Muscle of back (tissue), 13 donors: ENCODE measurements at places on chromosomes 16 and 17.

DNA sequence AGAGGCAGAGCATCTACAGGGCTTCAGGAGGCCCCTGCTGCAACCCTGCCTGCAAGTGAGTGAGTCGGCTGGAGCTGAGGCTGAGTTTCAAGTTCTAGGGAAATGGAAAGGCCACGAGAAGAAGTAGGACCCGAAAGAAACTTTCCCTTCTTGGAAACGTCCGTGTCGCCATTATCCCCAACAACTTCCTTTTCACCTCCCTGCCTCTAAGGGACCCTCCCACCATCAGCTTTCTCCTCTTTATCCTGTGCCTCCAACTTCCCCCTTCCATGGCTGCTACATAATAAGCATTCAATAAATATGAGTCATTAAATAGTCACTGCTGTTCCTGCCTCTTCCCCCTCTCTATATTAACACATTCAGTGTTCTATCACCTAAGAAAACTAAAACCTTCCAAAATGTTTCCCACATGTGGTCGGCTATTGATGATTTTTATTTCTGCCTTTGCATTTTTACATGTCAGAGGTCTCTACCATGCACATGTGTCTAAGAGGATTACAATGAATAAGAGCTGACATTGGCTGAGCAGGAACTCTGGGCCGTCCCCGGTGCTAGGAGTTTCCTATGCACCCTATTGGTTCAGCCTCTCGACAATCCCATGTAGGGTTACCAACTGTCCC, 115.9 kb upstream of the TNRC6C start:
- DNase-seq = no peak

DNA sequence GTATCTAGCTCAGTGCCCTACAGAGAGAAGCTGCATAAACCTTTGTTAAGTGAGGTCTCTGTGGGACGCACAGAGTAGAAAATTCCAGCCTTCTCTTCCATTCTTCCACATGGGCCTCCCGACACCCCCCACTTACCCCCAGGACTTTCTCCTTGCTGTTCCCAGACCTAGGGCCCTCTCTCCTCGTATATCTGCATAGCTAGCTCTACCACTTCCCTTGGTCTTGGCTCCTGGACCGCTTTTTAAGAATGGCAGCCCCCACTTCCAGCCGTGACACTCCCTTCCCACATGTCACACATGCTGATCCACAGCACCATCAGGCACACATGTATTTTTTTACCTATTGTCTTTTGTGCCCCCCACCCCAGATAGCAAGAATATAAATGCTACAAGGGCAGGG, 16.7 kb upstream of the FOXJ1 start:
- no peak for DNase-seq

- DNase-seq = no peak
These were observed 2.3 kb upstream of the CHST6 start for GRCh38 chr16:75497558-75497957.

GRCh38 chr17:75241996-75242460, 19.4 kb downstream of the GGA3 start:
- no peak for DNase-seq

- DNase-seq = no peak
These were observed 510.6 kb downstream of the RBFOX1 start for GRCh38 chr16:7843261-7843660.

GRCh38 chr16:15879255-15879811, 9.1 kb downstream of the CEP20 start:
- no peak for DNase-seq

- no peak for DNase-seq
These were observed 114.5 kb upstream of the MAF start for GRCh38 chr16:79715061-79715460.

- DNase-seq = no peak
These were observed 120.3 kb upstream of the ADAMTS18 start for GRCh38 chr16:77555126-77555525.

- no peak for DNase-seq
These were observed 26.0 kb downstream of the CBFB start for GRCh38 chr16:67054901-67055300.

DNA sequence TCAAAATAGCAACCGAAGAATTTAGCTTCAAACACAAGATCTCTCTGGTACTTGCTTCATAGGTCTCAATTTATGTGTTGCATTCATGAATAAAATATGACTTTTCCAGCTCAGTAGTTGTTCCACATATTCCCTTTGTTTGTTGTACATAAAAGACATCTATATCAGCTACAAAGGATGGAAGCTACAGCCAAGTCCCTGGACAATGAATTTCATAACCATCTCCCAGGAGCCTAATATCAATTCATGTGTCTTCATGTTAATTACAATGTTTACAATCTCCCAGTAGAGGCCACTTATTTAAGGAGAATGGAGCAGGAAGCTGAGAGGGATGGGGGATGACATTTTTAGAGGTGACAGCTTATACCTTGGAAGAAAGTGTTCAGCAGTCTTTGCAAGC, 3.3 kb downstream of the CLEC3A start:
- DNase-seq = no peak

DNA sequence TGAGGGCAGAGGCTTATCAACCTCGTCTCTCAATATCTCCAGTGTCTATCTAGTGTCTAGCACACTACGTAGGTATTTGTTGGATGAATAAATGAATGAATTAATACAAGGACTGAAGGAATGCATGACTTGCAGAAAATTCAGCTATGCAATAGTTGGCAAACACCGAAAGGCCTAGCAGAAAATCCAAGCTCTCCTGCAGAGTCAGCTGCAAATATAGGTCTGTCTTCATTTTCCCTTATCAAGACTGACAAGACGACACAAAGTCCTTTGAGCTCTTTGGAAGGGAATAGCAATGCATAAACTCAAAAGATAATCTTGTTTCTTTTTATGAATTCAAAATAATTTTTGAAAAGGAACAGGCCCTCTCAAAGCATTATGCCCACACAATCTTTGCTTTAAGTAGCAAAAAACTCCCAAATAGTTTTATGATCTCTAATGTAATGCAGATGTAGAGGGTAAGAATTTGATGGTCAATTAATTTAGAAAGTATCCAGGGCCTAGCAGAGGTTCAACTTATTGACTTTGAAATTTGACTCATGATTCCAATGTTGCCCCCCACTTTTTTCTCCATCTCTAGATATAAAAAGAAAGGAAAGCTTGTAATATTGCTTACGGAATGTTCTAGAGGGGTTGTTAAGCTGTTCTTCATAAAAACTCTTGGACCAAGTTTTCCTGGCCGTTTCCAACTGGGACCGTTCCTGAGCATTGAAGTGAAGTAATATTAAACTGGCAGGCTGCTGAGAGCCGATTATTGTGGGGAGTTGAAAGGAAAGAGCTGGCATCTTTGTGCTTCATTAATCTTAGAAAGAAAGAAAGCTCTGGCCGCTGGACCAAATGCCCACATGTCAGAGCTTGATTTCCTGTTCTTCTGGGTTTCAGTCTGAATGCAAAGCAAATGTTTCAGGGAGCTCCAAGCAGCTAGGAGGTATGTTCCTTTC, 227.3 kb downstream of the HS3ST3A1 start:
- DNase-seq = peak; percentile 29

GRCh38 chr17:5913641-5914040, 156.5 kb upstream of the WSCD1 start:
- no peak for DNase-seq

DNA sequence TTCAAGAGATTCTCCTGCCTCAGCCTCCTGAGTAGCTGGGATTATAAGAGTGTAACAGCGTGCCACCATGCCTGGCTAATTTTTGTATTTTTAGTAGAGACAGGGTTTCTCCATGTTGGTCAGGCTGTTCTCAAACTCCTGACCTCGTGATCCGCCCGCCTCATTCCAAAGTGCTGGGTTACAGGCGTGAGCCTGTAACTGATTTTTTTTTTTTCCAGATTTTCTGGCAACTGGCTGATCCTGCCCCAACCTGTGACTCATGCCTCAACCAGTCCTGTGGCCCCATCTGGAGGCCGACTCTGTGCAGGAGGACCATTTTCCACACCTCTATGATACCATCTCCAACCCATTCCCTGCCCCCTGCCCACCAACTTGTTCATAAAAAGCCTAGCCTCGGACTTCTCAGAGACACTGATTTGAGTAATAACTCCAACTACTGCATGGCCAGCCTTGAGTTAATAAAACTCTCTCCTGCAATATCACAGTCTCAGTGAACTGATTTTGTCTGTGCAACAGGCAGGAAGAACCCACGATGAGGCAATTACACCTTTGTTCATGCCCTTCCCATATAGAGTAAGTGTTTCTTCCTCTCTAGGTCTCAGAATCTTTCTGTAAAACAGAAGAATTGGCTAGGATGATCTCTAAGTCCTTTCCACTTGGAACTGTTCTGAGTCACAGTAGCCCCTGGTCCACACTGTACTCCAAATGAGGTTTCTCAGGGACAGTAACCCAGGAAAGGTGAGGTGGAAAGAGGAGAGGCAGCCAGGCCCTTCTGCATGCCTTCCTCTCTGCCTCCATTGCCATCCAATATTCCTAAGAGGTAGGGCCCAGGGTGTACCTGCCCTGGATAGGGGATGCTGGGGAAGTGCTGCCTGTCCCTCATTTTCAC, 8.8 kb upstream of the CNOT1 start:
- no peak for DNase-seq
